Bronchial epithelial cell (primary cell): ENCODE measurements at places on chromosomes 7 and 10.

DNA sequence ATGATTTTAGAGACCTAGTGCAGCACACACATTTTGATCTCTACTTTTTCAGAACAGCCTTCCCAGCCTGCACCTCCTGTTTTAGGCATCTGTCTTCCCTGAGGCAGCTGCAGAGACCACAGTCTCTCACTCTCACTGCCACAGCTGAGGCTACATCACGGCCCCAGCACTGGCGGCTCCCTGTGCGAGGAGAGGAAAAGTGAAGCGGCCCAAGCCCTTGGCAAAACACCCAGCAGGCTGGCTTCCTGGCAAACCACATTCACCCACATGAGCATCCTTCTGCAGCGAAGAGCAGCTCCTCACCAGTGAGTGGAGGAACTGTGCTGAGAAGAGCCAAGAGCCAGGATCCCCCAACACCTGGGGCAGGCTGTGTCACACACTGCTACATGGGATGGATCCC, 14.0 kb downstream of the HUS1 start:
- no peak for DNase-seq

DNA sequence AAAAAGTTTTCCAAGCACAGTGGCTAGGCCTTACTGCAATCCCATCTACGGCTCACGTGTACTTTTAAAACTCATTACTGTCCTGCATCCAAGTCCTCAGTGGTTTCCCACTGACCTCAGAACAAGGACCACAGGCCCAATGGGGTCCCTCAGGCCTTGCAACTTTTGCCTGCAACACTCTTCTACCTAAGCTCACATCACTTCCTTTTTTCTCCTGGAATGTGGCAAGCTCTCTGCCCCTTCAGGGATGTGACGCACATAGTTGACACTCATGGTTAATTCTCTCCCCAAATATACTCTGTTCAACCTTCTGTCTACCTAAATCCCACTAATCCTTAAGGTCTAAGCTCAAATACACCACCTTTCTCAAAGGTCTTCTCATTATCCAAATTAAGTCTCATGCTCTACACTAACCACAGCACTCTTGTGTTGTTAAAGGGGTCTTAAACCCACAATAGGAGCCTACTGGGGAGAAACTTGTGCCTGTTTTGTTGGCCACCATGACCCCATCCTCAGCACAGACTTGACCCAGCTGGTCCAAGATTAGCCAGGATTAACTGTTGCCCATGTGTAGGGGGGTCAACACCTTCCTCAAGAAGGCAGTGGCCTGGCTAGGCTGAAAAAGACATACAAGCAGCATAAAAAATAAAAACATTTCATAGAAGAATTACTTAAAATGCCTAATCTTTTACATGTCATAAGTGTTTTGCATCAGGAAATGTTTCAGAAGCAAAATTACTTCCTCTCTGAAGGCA, 15.2 kb downstream of the HNRNPF start:
- DNase-seq = no peak

DNA sequence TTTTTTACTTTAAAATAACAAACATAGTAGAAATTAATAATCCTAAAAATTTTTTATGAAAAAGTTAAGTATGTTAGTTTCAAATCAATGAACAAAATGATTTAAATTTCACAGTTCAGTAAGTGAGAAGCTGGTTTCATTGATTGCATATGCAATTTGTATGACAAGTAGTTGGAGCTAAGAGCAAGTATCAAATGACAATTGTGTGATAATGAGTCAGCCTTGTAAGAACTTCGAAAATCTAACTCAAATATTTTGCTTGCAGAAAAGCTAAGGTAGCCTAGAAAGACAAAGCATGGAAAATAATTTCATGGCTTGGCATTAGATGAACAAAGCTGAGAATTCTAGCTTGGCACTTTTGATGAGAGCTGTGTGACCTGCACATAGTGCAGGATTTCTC, 111.5 kb downstream of the HDAC9 start:
- DNase-seq = peak; percentile 64

DNA sequence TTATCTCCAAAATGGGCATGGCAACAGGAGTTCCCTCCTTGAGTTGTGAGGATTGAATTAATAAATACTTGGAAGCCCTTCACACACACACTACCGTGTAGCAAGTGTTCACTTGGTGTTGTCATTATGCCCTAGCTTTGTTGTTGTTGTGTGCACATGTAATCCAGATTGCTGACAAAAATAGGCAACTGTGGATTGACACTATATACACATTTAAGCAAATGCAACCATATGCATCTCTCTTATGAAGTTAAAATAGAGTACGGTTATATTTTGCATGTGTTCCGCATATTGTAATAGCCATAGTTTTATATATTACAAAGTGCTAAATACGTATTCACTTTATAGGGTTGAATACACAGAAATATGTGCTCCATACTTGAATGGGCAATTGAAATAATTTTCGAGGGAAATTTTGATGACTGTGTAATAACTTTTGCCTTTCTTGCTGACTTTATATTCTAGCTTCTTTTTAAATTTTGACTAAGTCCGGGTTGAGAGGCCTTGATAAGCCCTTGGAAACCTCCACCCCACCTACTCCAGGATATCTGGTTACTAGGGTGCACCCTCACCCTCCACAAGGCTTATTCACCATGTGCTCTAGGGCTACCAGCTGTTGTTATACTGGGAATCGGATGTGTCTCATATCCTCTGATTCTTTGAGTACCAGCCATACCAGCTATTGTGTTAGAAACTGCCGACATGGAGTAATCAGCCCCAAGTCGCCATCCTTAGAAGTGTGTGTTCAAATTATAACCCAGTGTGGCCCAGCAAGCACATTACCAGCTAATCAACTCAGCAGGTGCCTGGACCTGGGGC, 265.0 kb downstream of the CAMK1D start:
- DNase-seq = no peak

GRCh38 chr7:25259487-25260243, 31.4 kb upstream of the NPVF start:
- peak; percentile 67 for DNase-seq

DNA sequence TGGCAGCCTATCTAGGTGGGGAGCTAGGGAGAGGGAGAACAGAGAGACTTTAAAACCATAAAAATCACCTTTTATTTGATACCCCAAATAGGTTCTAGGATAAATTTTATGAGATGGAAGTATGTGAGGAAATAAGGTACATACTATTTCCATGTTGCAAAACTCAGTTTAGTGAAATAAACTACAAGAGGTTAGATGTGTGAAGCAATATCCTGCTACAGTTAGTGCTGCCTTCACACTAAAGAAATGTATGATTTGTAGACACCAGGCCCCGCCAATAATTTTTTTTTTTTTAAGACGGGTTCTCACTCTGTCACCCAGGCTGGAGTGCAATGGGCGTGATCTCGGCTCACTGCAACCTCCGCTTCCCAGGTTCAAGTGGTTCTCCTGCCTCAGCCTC, 34.4 kb upstream of the RSBN1L start:
- no peak for DNase-seq

- no peak for DNase-seq
Observed at GRCh38 chr10:59096631-59097030, 79.8 kb upstream of the PHYHIPL start.

GRCh38 chr7:15885678-15886077, 199.2 kb upstream of the MEOX2 start:
- DNase-seq = no peak

- no peak for DNase-seq
Observed at GRCh38 chr7:100829150-100829716, 1.9 kb upstream of the EPHB4 start.

DNA sequence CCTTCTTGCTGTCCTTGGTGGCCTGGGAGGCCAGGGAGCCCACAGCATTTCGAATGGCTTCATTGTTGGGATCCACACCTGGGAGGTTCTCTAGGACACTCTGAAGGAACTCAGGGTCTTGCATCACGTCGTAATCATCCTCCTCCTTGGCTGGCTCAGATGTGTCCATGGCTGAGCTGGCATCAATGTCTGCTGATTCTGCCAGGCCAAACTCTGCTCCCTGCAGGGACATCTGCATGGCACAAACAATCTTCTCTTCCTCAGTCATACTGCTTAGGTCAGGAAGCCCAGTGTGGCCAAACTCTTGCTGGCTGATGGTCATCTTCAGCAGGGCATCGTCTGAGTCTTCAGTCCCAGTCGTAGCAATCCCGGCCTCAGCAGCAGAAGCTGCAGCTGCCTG, 34.9 kb upstream of the PLCE1 start:
- no peak for DNase-seq

DNA sequence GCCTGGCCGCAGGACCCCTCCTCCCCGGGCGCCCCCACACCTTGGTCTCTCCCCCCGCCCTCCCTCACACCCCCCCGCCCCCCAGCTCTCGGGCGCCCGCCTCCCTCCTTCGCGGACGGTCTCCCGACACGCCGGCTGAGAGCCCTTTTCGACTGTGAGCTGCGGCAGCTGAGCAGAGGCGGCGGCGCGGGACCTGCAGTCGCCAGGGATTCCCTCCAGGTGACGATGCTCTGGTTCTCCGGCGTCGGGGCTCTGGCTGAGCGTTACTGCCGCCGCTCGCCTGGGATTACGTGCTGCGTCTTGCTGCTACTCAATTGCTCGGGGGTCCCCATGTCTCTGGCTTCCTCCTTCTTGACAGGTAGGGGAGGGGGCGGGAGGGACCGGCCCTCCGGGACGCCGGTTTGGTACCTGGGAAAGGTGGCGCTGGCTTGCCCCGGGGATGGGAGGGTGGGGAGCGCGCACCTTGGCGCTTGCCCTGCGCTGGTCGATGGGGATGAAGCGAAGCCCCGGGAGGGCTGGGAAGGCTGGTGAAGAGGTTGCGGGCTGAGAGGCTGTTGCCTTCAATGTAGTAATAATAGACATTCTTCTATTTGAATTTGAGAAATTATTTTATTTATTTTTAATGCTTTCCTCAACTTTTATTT, at the start of gene BMPER:
Gene BMPER, plus strand, starts transcription at position 151 of the 644 bp plus-strand sequence. Its CDS starts 75 bp downstream, at position 226.
- DNase-seq = peak; percentile 13

GRCh38 chr10:131810036-131810804, 90.6 kb upstream of the PPP2R2D start:
- DNase-seq = no peak

GRCh38 chr7:129436335-129436923, 2.2 kb downstream of the STRIP2 start:
- DNase-seq = no peak

- no peak for DNase-seq
Observed at GRCh38 chr7:69818636-69819332, 220.5 kb downstream of the AUTS2 start.

- peak; percentile 13 for DNase-seq
Observed at GRCh38 chr10:126212738-126213137, 175.5 kb downstream of the ADAM12 start.

- no peak for DNase-seq
Observed at GRCh38 chr7:37759526-37759925, 76.0 kb downstream of the GPR141 start.

DNA sequence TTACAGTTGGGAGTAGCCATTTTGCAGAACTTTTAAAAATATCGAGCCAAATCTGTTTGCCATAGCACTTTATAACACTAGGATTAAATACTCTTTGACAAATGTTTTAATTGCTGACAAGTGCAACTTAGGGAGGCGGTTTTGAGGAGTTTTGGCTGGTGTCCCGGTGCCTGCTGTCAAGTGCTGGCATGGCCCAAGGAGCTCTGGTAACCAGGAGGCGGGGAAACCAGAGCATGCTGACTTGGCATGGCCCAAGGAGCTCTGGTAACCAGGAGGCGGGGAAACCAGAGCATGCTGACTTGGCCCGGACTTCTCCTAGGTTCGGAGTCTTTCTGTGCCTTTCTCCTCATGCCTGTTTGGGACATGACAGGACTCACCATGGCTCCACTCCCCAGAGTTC, 30.8 kb upstream of the ZNF32 start:
- peak; percentile 52 for DNase-seq

DNA sequence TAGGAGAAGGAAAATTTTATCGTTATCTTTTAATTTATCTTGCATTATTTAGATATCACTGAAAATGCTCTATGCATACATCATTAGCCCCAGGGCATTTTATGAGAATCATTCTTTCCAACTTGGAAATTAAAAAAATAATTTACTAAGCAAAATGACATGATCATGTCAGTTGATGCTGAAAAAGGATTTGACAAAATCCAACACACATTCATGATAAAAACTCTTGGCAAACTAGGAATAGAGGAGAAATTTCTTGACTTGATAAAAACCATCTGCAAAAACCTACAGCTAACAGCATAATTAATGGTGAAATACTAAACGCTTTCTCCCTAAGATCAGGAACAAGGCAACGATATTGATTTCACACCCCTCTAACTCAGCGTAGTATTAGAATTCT, 40.2 kb upstream of the RSU1 start:
- no peak for DNase-seq

- DNase-seq = no peak
Observed at GRCh38 chr10:86654411-86655172, at the start of gene OPN4. Gene OPN4 (plus strand): TSS chr10:86654547. CDS start chr10:86654784, 237 bp downstream.

DNA sequence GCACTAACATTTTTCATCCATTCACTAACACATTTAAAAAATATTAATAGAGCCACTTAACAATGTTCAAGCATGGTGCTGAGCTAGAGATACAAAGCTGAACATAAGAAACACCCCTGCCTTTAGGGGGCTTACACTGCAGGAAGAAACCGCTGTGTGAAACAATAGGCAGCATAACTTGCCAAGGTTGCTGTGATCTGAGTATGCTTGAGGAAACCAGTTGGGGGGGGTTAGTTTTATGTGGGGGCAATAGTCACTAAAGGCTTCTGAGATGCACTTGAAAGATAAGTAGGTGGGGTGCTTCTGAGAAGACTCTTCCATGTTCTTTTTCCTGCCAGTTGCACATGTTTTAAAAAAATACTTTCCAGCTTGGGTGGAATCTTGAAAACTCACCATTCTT, 2.8 kb downstream of the RBM17 start:
- no peak for DNase-seq

DNA sequence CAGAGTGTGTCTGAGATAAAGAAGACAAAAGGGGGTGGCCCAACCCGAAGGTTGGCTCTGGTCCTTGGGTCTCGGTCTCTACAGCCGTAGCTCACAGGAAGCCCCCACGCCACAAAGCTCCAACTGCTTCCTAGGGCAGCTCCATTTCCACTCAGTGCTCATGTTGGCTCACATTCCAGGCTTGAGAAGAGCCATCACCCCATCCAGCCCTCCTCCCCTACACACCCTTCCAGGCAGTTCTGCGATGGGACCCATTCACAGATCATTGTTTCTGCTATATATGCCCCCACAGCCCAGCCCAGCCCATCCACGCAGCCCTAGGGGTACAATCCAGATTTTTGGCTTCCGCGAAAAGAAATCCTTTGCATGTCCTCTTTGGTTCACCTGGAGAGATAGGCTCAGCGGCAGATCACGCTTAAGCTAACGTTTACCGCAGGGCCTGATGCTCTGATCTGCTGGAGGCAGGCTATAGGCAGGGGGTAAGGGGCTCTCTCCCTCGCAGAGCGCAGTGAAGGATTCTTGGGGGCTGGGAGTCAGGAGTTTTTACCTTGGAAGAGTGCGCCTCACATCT, 6.2 kb upstream of the HOXA11 start:
- DNase-seq = no peak

DNA sequence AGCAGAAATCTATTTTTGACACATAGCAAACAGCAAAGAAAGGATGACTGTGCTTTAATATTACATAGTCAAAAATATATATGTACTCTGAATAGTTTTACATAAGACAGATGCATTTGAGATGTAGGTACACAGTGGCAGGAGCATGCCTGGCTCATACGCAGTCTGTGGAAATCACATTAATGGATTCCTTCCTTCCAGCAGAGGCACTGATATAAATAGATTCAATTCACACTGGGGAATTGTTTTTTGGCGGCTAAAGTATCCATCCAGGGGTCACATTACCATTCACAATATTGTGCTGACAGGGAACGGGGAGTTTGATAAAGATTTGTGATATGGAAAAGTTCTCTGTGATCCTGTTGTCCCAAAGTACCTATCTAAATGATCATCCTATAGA, 72.5 kb upstream of the AGR3 start:
- no peak for DNase-seq

- peak; percentile 65 for DNase-seq
Observed at GRCh38 chr7:70177166-70177565, 578.9 kb downstream of the AUTS2 start.
